ENCODE measurements at places on chromosomes 6 and 20. TPM values are rescaled to one million over a fixed set of nuclear protein-coding genes. Genes with fewer than 3 reads are reported as not detected.

Gene HTR1E
- total RNA-seq: not detected

Gene SRMS
- total RNA-seq: not detected

Gene SLC17A9
- 1.4 TPM for total RNA-seq

Gene ZBTB9
- total RNA-seq: 5.4 TPM

Gene EYA4
- total RNA-seq: 11.9 TPM

Gene TSHZ2
- total RNA-seq: not detected

DNA sequence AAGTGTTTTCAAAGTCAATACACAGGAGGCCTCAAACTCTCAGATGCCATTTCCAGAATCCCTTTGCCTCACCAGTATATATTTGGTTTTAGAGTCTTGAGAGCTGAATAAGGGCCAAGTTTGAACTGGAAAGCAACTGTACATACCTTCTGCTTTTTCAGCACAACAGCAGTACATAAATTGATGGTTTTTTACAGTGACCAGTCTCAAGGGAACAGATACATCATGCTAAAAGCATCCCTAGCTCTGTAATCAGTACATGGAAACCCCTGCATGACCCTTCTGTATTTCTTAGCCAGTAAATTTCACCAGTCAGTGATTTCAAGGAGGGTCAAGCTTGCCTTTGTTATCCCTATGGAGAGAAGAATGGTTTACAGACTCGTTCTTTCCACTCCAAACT lies 40.6 kb upstream of the ECHDC1 start:
- peak; percentile 41 for DNase-seq

GRCh38 chr6:3571250-3571681 lies 114.4 kb upstream of the SLC22A23 start:
- no peak for DNase-seq

- peak; percentile 28 for DNase-seq
Observed at GRCh38 chr6:3340894-3341293, 82.1 kb downstream of the PSMG4 start.

DNA sequence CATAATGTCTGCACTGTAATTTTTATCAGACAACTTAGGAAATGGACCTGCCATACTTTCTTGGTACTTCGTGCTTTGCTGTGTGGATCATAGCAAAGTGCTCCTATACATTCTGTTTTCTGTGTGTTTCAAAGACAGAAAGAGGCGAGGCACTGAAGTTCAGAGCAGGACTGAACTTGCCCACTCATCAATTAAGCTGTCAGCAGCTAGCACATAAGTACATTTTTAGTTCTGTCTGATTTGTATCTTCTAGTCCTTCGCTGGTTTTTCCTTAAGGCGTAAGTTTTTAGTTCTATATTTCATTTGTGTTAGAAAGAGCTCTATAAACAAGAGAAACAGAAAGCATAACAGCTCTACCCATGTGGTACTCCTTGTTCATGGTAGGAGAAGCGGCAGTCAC lies 42.1 kb downstream of the MAP3K4 start:
- no peak for DNase-seq

DNA sequence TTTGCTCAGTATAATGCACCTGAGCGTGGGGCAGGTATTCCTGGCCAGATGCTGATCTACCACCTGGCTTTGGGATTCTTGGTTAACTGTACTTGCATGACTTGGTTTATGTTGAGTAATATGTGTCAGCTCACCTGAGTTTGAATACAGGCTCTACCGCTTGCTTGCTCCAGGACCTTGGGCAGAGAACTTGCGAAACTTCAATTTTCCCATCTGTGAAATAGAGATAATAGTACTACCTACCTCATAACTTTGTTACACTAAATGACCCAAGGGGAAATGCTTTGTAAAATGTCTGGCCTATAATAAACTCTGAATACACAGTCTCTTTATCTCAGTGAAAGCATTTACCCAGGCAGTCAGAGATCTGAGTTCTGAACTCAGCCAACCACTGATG lies 51.8 kb downstream of the SCAND1 start:
- DNase-seq: no peak

DNA sequence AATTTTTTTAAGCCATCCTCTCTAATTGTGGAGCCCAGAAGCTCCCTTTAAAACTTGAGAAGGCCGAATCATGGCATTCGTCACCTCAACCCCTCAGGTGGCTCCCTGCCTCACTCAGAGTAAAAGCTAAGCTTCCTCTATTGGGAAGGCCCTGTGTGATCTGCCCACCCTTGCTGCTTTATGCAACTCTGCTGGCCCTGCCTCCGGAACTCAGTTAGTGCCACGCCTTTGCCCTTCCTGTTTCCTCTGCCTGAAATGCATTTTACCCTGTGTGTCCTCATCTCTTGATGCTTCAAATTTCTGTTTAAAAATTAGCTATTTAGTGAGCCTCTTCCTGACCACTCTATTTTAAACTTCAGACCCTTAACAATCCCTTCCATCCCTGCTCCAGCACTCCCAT lies 5.7 kb downstream of the PACRG start:
- DNase-seq: no peak

DNA sequence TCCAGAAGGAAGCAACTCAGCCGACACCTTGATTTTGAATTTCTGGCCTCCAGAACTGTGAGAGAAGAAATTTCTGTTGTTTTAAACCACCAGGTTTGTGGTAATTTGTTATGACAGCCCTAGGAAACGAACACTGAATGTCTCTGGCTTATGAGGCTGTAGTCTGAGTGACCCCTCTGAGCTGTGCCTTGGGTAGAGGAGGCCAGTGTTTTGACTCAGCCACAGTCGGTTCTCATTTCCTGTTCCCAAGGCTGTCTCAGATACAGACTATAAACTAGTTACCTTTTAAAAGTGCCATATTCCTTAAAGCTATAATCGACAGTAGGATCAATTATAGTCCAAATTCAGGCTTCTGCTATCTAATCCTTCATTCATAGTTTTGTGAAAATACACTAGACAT lies 391.2 kb upstream of the MAP3K7 start:
- no peak for DNase-seq

GRCh38 chr20:4942331-4942730 lies 59.0 kb downstream of the SLC23A2 start:
- peak; percentile 92 for DNase-seq

GRCh38 chr20:44384423-44385027 lies 29.0 kb downstream of the HNF4A start:
- DNase-seq: peak; percentile 38

- DNase-seq: no peak
Observed at GRCh38 chr6:161838306-161839035, 564.6 kb upstream of the AGPAT4 start.

DNA sequence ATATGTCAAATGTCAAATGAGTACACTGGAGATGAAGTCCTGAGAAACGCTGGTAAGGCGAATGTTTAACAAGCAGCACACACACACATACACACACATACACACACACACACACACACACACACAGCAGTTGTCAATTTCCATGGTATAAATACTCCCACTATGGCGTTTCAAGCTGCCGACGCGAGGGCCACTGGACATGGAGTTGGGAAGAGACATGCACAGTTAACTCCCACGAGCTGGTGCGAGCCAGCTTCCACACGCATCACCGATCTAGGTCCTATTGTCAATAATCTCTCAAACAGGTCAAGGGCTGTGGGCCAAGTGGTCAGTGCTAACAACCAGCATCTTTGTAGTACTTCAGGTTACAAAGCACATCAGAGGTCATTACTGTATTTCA lies 58.9 kb downstream of the TRERF1 start:
- DNase-seq: no peak
